ENCODE measurements at places on chromosomes 7 and 10.

DNA sequence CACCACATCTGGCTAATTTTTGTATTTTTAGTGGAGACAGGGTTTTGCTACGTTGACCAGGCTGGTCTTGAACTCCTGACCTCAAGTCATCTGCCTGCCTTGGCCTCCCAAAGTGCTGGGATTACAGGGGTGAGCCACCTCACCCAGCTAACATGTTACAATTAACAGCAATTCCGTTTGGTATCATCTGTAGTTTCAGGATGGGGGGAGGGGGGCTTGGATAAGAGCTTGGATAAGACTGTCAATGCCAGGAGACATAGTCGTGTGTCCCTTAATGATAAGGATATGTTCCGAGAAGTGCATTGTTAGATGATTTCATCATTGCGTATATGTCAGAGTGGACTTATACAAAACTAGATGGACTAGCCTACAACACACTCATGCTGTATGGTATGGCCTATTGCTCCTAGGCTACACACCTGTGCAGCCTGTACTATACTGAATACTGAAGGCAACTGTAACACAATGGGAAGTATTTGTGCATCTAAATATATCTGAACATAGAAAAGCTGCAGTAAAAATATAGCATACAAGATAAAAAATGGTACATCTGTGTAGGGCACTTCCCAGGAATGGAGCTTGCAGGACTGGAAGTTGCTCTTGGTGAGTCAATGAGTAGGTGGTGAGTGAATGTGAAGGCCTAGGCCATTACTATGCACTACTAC, 103.9 kb upstream of the TNS3 start:
- DNase-seq: no peak

GRCh38 chr10:11235771-11236170, 218.1 kb downstream of the CELF2 start:
- no peak for DNase-seq

DNA sequence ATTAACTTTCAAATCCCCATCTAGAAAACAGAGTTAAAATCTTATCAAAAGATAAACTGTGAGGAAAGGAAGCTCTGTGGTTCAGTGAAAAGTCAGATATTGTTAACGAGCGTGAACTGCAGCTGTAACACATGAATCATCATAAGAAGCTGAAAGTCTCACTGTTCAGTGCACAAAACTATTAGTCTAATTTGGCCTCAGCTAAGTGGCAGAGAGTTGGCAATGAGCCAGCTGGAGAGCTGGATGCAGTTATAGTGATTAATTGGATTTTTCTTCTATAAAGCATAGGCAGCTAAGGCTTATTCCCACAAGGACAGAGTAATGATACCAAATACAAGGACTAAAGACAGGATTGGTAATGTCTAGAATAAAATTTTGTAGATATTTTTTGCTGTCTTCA, 101.1 kb upstream of the ABCB5 start:
- DNase-seq: no peak

- no peak for DNase-seq
These were observed 829.5 kb downstream of the REEP3 start for GRCh38 chr10:64350665-64351064.

DNA sequence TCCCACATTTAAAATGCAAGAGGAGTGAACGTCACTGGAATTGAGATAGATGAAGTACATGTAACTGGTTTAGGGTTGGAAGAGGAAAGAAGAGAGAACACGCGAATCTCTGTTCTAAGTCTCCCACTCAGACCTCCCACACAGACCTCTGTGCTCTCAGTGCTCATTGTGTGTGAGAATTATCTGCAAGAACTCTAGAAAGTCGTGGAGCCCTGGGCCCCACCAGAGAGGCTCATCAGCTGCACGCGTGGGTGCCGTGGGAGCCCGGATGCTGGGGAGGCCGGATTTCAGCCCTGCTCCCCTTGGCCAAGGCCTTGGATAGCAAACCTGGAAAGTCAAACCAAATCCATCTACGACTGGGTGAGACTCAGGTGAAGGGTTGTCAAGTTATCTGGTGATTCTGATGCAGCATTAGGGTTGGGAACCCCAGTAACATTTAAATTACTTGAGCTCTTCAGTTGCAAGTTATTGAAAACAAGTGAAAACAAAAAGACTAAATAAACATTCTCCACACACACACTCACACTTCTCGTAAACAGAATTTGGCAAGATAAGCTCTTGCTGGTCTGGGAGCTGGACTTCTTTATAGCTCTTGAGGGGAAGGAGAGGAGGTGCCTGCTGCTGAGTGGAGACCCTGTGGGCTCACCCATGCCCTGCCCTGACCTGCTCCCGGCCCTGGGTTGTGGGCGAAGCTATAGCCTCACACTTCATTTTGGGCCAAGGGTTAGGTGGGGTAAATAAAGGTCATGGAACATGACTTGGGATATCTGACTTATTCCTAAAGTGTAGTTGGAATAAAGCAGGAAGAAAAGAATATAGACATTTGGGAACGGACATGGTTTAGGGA, 250.3 kb downstream of the ADARB2 start:
- DNase-seq: no peak

GRCh38 chr10:101162677-101163076, 31.6 kb downstream of the TLX1 start:
- no peak for DNase-seq

DNA sequence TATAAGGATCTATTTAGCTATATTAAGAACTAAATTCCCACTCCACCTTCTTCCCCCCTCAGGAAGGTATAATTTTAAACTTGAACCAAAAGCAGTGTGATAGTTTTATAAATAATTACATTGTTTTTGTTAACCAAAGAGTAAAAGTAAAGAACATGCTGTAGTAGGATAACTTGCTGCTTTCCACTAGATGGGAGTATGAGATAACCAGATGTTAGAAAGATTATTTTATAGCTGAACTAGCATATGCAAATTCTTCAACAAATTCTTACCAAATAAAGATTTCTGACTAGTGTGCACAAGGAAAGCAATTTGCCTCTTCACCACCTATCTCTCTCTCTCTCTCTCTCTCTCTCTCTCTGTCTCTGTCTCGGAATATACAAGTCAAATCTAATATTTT, 31.8 kb downstream of the TES start:
- DNase-seq: no peak

DNA sequence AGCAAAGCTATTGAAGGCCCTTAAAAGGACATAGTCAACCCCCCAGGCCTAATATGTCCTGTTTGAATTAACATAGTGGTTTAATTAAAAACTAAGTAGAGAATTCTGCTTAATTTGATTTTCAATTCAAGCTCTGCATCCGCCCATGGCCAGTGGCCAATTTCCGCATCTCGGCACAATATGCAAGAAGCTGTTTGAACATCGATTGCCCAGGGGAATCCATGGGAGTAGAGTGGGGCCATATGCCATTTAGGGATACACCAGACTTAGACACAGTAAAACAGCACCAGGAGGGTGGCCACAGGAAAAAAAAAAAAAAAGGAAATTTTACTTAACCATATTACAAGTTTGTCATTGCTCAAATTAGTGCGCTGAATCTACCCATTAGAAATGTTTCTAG, 100.4 kb downstream of the LMBR1 start:
- DNase-seq: no peak

- no peak for DNase-seq
These were observed 6.3 kb upstream of the KCNMA1 start for GRCh38 chr10:77643795-77644468.

DNA sequence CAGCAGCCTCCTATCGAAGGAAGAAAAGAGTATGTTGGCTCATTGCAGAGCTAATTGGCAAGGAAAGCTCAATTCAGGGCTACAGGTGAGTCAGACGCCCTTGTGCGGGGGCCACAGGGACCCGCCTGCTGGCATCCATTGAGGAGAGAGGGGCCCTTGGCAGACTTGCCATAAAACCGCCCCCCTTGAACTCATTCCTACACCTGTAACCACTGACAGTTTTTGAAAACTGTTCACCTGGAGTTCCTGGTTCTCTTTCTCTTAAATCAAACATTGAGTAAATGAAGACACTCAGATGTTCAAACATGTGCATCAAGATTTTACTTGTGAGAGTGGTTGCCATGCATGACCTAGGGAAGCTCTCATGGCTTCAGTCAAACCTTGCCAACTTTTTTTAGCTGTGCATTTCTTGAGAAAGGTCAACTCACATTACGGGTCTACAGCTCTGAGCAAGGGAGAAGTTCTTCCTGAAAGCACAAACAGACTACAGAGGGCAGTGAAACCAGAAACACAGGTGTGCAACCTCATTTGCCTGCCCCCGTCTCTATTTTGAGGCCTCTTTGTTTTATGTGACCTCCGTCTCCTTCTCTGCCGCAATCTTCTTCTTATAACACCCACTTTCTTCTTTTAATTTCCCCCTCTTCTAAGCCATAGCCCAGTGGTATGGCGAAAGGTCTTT, 87.8 kb downstream of the TBXAS1 start:
- no peak for DNase-seq

DNA sequence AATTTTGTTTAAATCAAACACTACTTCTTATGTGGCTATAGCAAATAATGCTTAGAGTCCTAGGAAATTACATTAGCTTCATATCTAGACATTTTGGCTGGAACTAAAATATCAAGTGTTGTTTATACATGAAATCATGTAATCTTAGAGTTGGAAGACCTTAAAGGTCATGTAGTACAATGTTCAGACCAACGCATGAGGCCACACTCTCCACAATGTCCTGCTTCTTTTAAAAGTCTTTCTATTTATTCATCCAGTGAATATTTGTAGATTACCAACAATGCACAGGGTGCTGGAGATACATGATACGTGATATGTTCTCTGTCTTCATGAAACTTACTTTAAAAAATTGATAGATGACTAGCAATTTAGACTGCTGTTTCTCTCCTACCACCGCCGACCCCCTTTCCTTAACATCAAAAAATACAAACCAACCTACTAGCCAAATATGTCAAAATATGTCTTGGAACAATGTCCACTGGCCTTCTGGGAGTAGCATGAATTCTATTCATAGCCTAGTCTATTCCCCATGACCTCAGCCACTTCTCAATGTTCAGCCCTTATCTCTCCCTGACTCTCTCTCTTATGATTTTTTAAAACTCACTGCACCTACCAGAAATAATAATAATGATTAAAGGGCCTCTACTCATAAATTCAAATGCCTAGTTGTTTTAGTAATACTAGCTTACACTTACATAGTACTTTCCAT, 59.5 kb upstream of the CAV2 start:
- no peak for DNase-seq

DNA sequence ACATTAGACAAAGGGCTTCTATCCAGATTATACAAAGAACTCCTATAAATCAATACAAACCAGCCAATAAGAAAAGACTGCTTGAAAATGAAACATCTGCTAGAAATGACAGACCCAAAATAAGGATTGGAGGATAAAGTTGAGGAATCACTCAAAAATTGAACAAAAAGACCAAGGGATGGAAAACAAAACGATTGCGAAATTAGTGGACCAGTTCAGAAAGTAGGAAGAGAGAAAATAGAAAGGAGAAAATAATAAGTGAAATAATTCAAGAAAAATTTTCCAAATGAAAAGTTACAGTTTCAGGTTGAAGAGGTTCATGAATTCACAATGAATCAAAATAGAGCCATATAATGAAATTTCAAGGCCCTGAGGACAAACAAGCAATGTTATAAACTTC, 115.8 kb upstream of the CTBP2 start:
- DNase-seq: no peak

GRCh38 chr10:15211464-15211979, 43.0 kb upstream of the NMT2 start:
- no peak for DNase-seq

- no peak for DNase-seq
These were observed 166.0 kb downstream of the FANK1 start for GRCh38 chr10:126062131-126063032.
